DMS79 treated with DMSO at 0.1 percent for 48 hours (cell line): ENCODE measurements at places on chromosomes 13 and 19.

- DNase-seq = no peak
Measured at GRCh38 chr13:80577926-80578670, 237.2 kb upstream of the SPRY2 start.

GRCh38 chr19:49564616-49565045, 15.7 kb downstream of the NOSIP start:
- DNase-seq = no peak

DNA sequence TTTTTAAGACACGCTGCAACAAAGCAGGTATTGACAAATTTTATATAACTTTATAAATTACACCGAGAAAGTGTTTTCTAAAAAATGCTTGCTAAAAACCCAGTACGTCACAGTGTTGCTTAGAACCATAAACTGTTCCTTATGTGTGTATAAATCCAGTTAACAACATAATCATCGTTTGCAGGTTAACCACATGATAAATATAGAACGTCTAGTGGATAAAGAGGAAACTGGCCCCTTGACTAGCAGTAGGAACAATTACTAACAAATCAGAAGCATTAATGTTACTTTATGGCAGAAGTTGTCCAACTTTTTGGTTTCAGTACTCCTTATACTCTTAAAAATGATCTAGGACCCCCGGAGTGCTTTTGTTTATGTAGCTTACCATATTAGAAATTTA, 1.2 kb downstream of the BRCA2 start:
- no peak for DNase-seq

DNA sequence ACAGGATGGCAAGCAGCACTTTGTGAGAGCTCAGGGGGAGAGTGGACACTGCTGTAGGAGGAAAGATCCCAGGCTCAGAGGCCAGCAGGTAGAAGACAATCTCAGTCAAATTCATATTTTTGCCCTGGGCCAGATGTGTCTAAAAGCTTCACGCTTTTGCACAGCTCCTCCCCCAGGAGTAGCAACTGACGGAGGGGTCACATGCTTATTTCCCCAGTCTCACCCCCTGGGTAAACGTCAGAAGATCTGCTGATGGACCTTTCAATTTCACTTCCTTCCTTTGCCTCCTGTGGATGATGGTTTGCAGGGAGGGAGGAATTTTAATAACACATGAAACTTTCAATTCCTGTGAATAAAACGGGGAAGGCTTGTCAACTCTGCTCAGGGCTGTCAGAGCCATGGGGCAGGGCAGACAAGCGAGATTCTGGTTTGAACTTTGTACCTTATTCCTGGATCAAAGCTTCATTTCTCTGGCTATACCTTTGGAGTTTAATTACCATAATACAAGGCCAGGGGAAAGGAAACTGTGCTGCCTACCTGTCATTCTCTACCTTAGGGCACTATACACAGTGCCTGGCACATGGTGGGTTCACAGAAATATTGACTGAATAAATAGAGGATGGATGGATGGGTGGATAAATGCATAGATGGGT, 41.0 kb downstream of the POU4F1 start:
- no peak for DNase-seq

DNA sequence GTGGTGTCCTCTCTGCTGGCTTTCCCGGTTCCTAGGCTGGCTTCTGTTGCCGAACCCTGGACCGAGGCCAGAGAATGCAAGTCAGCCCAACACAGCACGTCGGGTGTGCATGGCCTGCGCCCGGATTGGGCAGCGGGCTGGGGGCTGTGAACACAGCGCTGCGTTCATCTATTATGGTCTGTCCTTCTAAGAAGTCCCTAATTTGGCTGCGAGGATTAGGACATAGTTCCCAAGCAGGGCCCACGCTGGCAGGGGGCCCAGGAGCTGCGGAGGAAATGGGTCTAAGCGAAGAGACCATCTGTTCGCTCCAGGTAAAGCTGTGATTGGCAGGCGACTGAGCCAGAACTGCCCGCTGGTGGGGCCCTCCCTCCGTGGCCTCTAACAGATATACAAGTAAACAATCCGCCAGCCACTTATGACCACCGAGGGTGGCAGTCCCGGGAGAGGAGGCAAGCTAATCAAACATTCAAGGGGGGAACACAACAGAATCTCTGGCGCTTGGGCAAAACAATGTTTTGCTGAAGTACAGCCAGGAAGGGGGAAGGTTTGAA, 6.0 kb downstream of the SYCE2 start:
- peak; percentile 99 for DNase-seq

GRCh38 chr19:28301961-28302360, 911.0 kb downstream of the UQCRFS1 start:
- DNase-seq = no peak

DNA sequence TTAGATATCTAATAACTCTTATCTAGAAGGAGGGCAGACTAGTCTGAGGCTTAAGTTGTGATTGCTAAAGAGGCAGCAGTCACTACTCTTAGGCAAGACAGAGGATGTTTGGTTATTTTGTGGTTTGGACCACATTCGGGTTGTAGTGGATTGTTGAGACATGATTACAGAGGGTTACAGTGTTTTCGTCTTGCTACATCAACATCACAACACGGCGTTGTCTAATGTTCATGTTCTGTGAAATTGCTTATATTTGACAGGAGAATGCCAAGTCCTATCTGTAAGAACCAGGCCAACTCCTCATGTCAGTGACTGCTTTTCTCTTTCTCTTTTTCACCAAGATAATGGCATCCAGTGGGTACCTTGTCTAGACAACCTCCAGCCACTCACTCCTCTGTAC, 16.8 kb upstream of the TM9SF2 start:
- DNase-seq = no peak

- peak; percentile 92 for DNase-seq
Measured at GRCh38 chr19:49546825-49547565, 19.2 kb downstream of the RCN3 start.

DNA sequence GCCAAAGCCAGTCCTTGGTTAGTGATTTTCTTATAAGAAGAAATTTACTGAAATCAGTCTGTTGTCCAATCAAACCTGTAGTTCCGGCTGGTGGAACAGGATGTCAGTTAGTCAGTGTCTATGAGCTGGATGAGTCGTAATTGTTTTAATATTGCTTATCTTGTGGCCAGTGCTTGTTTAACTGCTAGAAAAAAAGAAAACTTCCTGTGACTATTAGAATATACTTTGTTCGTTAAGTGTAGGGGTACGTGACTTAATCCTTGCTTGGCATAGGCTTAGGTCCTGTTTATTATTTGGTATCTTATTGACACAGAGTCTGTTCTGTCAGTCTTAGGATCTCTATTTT, 1484.8 kb upstream of the MIR17HG start:
- DNase-seq = no peak

- DNase-seq = no peak
Measured at GRCh38 chr19:35295792-35296462, 4.0 kb downstream of the MAG start.

GRCh38 chr19:34269081-34269480, 14.7 kb downstream of the GARRE1 start:
- DNase-seq = no peak

- DNase-seq = peak; percentile 15
Measured at GRCh38 chr19:35216833-35217648, 11.5 kb downstream of the FAM187B start.

- DNase-seq = peak; percentile 34
Measured at GRCh38 chr19:16586991-16587832, 15.0 kb upstream of the SLC35E1 start.
